Natural killer cell (primary cell): ENCODE measurements at places on chromosomes 16 and 17.

GRCh38 chr17:15660077-15660476, 24.0 kb downstream of the TRIM16 start:
- no peaks in the 10 kb centered on the region for H3K27me3 ChIP-seq
- no peak overlapping the region for H3K27ac ChIP-seq
- DNase-seq: no peak
- no peaks in the 10 kb centered on the region for H3K36me3 ChIP-seq
- H3K4me3 ChIP-seq: no peak overlapping the region

GRCh38 chr16:85220125-85220839, 108.0 kb upstream of the CIBAR2 start:
- no peak overlapping the region for H3K4me3 ChIP-seq
- no peak for DNase-seq
- H3K27ac ChIP-seq: no peak overlapping the region
- no peaks in the 10 kb centered on the region for H3K36me3 ChIP-seq
- H3K27me3 ChIP-seq: no peaks in the 10 kb centered on the region
- H3K4me1 ChIP-seq: no peaks in the 10 kb centered on the region

DNA sequence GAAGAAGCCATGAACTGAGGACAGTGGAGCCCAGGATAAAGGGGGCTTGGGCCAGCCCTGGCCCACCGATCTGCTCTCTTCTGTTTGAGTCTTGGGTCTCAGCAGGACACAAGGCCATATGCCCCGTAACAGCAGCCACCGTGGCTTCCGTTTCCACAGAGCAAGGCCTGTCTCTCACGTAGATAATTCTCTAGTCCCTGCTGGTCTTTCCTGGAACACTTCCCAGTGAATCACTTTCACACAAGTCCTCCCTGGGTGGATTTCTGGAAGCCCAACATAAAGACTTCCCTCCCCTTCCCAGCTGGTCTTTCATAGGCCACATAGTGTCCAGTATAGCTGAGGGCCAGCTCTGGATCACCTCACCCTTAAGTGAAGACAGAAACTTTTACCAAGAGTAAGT, 19.9 kb upstream of the C16orf78 start:
- no peak overlapping the region for H3K27ac ChIP-seq
- H3K36me3 ChIP-seq: no peaks in the 10 kb centered on the region
- H3K4me1 ChIP-seq: no peaks in the 10 kb centered on the region
- H3K27me3 ChIP-seq: no peaks in the 10 kb centered on the region

DNA sequence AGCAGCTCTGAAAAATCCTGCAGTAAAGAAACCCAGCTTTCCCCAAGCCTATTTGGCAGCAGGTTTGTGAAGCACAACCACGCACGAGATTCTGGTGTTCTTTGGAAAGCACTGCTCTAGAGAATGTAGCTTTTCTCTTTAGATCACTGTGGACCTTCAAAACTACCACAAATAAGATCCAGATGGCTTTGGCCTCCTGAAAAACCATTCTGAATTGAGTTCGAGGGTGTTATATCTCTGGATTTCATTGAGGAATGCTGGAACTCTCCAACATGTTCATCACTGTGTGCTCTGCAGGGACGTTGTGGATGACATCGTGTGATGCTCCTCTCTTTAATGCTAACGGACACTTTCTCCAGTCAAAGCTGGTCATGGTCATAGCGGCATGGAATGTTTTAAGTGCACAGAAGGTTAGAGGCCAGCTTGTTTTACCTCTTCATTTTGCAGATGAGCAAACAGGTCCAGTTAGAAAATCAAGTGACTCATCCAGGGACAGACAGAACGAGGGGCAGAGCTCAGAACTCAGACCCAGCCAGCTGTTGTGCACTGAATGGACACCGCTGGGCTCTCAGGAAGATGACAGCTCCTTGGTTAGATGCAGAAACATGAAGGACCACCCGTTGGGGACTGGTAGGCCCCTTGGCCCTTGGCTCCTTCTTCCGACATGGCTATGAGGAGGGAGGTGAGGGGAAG, 37.2 kb downstream of the CCDC42 start:
- DNase-seq: no peak
- H3K36me3 ChIP-seq: no peaks in the 10 kb centered on the region
- H3K4me1 ChIP-seq: no peaks in the 10 kb centered on the region
- no peak overlapping the region for H3K4me3 ChIP-seq
- H3K27ac ChIP-seq: no peak overlapping the region

DNA sequence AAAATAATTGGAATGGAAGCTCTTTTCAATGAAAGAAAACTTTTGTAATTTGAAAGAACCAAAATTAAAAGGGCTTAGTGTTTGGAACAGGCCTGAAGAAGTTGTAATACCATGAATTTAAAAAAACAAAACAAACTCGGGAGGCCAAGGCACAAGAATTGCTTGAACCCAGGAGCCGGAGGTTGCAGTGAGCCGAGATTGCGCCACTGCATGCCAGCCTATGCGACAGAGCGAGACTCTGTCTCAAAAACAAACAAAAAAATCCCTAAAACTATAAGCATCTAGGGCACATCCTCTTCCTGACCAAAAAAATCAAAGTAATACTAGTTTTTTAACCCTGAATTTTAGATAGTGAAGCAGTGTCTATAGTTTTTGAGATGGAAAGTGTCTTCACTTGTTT, 12.7 kb downstream of the CLTC start:
- H3K36me3 ChIP-seq: no peaks in the 10 kb centered on the region
- H3K27ac ChIP-seq: no peak overlapping the region
- peaks cover 16% of the 10 kb centered on the region for H3K4me1 ChIP-seq
- H3K4me3 ChIP-seq: no peak overlapping the region

GRCh38 chr17:14790521-14790920, 474.6 kb downstream of the PMP22 start:
- H3K36me3 ChIP-seq: no peaks in the 10 kb centered on the region
- no peaks in the 10 kb centered on the region for H3K27me3 ChIP-seq
- H3K27ac ChIP-seq: no peak overlapping the region
- H3K4me1 ChIP-seq: no peaks in the 10 kb centered on the region

DNA sequence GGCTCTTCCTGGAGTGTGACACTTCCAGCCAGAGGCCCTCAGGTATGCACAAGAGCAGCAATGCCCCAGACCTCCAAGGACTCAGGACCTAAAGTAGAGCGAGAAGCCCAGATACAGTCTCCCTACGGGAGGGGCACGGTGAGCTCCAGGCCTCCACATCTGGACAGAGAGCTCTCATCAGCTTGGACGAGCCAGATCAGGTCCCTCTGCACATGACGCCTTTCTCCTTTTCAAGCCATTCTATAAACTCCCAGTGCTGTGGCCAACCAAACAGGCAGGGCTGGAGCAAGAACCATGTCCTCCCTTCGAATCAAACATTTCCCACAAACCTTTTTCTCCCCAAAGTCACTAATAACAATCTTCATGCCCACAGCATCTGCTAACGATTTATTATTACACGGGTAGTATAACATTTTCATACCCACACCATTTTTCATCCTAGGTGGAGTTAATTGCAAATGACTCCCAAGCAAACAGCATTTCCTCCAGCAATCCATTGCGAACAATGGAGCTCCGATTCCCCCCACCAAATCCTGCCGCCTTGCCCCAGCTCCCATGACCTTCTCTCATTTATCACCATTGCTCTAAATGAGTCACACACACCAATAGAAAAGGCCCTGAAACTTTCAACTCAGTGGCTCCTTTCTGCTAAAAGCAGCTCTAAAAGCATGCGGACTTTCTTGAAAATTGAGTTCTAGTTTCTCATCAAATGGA, 24.2 kb upstream of the NLRP1 start:
- no peaks in the 10 kb centered on the region for H3K4me1 ChIP-seq
- no peak for DNase-seq
- H3K27me3 ChIP-seq: no peaks in the 10 kb centered on the region
- H3K27ac ChIP-seq: no peak overlapping the region

- no peaks in the 10 kb centered on the region for H3K36me3 ChIP-seq
- DNase-seq: no peak
- H3K4me1 ChIP-seq: no peaks in the 10 kb centered on the region
These were observed 31.4 kb upstream of the XYLT2 start for GRCh38 chr17:50314456-50315011.

DNA sequence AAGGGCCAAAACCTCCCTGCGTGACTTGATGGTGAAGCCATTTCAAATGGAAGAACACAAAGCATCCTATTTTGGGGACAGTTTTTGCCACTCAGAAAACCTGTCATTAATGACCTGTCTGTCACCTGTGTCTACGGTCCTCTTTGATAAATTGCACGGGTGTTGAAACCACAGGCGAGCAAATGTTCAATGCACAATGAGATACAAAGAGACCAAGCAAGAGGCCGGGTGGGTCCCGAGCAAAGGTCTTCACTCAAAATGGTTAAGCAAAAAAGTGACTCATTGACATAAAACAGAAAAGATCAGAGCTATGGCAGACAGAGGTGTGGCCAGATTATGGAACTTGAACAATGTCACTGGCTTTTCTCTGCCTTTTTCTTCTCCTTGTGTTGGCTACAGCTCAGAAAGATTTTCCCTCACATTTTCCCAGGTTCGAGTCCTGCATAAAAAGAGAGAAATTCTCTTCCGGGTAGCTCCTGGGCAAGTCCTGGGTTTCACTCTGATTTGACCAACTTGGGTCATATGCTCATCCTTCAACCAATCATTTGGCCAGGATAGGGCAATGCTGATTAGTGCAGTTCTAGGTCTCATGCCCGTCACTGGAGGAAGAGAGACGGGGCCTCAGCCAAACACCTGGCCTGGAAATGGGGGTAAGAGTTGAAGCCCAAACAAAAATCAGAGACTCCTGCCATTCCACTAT, 92.2 kb downstream of the CMC2 start:
- no peaks in the 10 kb centered on the region for H3K27me3 ChIP-seq
- DNase-seq: no peak
- H3K36me3 ChIP-seq: no peaks in the 10 kb centered on the region
- H3K4me3 ChIP-seq: no peak overlapping the region
- no peaks in the 10 kb centered on the region for H3K4me1 ChIP-seq

DNA sequence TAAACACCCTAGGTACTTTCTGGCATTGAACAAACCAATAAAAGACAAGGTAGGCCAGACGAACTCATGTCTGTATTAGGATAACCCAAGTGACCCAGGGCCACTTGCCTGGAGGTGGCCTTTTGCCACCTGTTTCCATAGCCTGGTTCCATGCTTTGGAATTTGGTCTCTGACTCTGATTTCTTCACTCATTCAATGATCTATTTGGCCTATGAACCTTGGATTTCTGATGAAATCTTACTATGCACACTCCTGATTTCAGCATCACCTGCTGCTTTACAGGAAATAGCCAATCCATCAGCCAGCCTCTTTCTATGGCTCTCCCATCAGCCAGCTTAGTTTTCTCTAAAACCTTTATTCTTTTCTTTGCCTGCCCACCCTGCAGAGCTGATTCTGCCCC, 142.8 kb upstream of the PSMD7 start:
- H3K27me3 ChIP-seq: no peaks in the 10 kb centered on the region
- DNase-seq: no peak
- H3K4me1 ChIP-seq: no peaks in the 10 kb centered on the region
- H3K27ac ChIP-seq: no peak overlapping the region

DNA sequence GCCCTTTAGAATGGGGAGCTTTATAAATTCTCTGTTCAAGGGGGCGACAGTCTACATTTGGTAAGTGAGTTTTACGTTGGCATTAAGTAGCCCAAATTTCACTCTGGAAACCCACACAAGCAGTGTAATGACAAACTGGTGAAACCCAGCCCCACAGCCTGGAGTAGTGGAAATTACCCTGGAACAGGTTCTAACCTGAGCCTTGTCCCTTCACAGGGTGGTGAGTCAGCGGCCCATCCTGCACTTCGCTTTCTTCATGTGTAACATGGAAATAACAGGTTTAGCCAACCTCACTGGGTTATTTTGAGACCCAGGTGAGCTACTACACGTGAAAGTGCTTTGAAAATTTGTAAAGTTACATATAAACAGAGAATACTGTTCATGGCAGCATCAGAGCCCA, 3.5 kb upstream of the TLCD3A start:
- peaks cover 12% of the 10 kb centered on the region for H3K4me1 ChIP-seq
- H3K27me3 ChIP-seq: no peaks in the 10 kb centered on the region
- H3K4me3 ChIP-seq: no peak overlapping the region
- no peak for DNase-seq
- H3K27ac ChIP-seq: no peak overlapping the region

- DNase-seq: no peak
- peaks cover 33% of the 10 kb centered on the region for H3K4me1 ChIP-seq
- peak overlapping the region; percentile 21 for H3K27ac ChIP-seq
- H3K4me3 ChIP-seq: no peak overlapping the region
- no peaks in the 10 kb centered on the region for H3K27me3 ChIP-seq
These were observed 157.9 kb downstream of the RPTOR start for GRCh38 chr17:80702315-80703141.

DNA sequence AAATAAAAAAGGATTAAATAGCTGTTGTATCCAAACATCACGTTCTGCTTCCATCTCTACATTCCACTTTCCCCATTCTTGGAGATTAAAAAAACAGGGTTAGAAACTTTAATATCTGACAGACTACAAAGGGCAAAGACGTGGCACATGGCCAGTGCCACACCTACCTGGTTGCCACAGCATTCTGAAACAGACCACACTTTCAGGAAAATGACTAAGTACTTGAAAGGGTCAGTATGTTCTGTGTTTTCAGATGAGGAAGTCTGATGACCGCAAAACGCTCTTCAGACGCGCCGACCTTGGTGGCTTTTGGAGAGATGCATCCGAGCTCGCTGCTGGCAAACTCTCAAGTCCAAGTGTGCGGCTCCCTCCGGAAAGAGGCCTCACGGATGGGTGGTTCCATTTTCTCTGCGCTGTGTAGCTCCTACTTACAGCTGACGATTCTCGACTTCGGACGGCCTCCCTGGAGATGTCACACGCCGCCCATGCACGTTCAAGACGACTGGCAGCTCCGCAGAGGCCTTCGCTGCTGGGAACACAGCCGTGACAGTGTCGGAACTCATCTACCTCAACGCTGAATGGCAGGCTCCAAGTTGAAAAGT, 15.5 kb downstream of the MAP1LC3B start:
- peaks cover 51% of the 10 kb centered on the region for H3K36me3 ChIP-seq
- no peak overlapping the region for H3K4me3 ChIP-seq
- H3K4me1 ChIP-seq: no peaks in the 10 kb centered on the region
- DNase-seq: no peak

- DNase-seq: peak; percentile 93
- no peaks in the 10 kb centered on the region for H3K27me3 ChIP-seq
These were observed 174.8 kb downstream of the PRKCB start for GRCh38 chr16:24010440-24011089.

DNA sequence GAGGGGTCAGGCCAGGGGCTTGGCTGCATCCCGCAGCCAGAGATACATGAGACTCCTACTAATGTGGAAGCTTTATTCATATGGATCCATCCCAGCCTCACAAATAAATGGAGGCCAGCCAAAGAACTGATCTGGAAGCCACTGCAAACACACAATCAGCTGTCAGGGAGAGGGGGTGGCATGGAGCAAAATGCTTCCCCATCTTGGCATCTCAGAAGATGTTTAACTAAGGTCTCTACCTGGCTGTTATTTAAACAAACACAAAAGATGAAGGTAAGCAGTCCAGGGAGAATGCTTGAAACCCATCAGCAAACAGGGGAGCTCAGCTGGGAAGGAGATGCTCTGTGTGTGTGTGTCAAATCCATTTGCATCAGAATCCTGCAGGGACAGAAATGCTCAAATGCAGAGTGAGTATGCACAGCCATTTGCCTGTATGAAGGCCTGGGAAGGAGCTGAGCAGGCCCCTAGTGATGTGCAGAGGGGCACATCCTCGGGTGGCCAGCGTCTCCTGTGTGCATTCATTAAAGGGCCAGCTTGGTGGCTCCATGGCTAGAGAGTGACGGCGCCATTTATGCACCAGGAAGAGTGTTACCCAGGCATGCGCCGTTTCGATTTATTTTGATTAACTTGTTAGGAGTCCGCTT, 34.2 kb upstream of the IRX3 start:
- no peak for DNase-seq
- H3K27ac ChIP-seq: no peak overlapping the region
- no peaks in the 10 kb centered on the region for H3K36me3 ChIP-seq
- H3K4me1 ChIP-seq: no peaks in the 10 kb centered on the region
- no peaks in the 10 kb centered on the region for H3K27me3 ChIP-seq
